ENCODE measurements at places on chromosomes 6 and 20.

DNA sequence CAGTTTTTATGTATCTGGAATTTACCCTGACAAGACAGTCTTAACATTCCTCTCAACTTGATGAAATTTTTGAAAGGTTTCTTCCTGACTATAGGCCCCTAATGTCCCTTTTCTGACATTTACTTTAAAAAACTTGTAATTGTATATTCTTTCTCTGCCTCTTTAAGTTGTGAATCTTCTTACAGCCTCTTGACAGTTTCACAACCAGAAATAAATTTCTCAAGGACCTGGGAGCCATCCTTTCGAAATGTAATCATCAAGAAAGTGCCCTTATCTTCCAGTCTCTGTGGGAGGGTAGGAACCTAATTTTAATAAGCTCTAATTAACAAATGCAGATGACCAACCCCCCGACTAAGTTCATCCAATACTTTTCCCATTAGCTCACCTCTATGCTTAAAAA, 403.6 kb upstream of the GJE1 start:
- no peak for DNase-seq

DNA sequence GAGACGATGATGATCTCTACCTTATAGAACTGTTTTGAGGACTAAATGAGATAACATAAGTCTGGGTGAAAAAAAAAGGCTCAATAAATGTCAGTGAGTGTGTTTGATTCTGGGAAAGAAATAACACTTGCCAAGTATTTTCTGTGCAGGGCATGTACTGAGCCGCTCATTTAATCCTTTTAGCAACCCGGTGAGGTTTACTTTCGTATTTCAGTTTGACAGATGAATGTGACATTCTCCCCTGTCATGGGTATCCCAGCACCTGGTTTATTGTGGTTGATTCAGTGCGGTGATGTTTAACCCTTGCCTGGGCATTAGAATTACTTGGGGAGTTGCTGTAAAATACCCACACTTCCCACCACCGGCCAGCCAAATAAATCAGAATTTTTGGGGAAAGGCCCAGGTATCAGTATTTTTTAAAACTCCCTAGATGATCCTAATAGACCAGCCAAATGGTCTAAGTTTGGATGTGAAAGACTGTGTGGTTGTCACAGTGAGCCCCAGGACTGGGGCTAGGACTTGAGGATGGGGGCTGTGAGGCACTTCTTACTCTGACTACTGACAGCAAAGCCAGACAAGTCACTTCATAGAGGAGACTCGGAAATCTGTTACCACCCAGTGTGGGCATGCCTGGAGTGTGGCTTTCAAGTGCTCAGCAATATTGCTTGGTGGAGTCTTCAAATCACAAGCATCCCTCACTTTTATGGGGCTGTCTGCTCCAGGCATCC, 100.2 kb upstream of the KCNG1 start:
- DNase-seq: no peak

DNA sequence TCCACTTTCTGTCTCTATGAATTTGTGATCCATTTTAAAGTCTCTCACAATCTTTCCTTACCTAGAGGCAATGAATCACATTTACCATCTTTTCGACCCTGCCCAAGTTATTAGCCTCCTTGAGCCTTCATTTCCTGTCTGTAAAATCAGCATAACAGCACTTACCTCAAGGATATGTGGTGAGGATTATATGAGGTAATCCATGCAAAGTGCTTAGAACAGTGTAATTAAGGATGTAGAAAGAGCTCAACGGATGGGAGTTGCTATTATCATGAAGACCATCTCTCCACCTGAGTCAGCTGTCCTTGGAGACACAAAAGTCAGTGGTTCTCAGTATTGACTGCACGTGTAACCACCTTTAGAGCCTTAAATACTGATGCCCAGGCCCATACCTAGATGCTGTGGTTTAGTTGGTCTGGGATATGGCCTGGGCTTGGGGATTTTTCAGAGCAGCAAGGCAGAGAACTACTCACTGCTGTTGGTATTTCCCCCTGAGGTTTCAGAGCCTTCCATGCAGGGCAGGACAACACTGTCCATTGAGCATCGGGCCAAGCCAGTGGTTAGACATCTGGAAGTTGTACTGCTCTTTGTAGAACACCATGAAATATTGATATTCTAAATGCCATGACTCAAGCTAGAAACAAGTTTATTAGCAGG, 55.8 kb downstream of the LYRM2 start:
- no peak for DNase-seq

DNA sequence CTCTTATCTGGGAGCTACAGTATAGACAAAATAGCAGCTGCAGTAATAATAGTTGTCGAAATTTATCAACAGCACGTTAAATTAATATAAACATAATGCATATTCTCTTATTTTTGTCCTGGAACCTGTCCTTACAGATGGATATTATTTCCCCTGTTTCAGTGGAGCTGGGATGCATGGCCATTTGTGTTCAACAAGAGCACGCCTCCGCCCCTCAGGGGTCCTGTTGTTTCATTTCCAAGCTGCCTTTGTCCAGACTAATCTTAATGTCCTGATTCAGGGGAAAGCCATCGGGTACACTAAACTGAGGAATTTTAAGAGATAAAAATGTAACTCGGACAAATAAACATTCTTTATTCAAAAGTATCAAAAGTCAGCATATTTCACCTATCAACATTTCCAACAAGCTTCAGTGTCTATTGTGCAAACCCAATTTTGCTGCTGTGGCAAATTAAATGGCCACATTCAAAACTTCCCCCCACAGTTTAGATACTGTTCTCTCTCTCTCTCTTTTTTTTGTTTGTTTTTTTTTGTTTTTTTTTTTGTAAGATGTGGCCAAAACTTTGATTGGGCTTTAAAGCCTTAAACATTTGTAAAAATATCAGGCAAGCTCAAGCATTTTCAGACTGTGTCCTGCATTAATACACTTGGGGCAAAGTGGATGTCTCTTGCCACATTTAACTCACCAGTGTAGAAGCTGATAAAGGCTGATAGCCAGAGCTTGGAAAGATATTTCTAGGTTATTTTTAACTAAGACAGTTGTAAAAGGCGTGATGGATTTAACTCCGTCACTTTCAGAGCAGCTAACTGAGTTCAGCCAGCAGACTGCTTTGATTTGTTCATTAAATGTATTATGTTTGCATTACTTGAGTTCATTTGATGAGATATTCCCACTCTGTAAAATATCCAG, 112.5 kb upstream of the QKI start:
- DNase-seq: no peak

GRCh38 chr6:146870760-146871159, 272.0 kb downstream of the ADGB start:
- DNase-seq: no peak

GRCh38 chr6:163709693-163710092, 295.2 kb downstream of the QKI start:
- DNase-seq: no peak

- no peak for DNase-seq
Measured at GRCh38 chr20:44646023-44646640, 5.4 kb downstream of the ADA start.

DNA sequence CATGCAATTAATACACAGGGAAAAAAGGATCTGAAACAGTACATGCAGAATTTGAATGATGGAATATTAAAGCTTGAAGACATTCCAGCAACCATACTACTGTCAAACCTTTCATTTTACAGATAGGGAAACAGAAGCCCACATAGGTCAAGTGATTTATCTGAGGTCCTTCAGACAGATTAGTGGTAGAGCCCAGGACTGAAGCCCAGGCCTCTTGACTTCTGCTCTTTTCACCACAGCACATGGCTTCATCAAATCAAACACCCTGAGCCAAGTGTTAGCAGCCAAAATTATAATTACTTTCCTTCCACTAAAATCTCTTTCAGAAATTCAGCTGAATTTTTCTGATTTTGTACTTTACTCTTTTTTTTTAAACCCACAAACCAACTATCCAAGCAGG, 435.6 kb upstream of the RUNX2 start:
- DNase-seq: no peak

GRCh38 chr6:77173472-77174074, 289.7 kb downstream of the HTR1B start:
- DNase-seq: no peak

DNA sequence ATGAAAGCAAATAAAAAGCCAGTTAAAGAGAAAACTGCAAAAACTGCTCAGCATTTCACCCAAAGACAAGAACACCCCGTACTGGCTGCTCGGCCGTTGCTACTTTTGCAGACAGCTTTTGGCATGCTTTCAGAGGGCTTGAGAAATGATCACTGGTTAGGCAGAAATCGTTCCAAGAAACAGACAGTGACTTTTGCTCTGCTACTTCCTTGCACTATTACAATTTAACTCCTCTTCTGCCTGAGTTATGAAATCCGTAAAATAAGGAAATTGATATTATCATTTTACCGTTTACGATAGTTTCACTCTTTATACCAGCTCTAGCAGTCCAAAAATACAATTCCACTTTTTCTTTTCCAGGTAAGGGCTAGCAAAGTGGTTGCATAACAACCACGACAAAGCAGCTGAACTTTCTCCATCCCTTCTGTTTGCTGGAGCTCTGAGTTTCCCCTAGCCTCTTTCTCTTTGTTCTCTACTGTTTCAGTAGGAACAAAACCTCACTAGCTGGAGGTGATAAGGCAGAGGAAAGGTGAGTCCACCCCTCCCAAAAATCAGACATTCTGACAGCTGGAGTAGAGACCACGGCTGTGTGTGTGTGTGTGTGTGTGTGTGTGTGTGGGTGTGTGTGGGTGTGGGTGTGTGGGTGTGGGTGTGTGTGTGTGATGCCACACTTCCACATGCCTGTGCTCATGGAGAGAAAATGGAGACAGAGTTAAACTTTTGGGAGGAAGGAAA, 191.8 kb upstream of the RREB1 start:
- DNase-seq: no peak

GRCh38 chr6:28742668-28743270, 181.0 kb downstream of the TRIM27 start:
- DNase-seq: no peak

GRCh38 chr6:139529420-139529819, 155.0 kb upstream of the CITED2 start:
- DNase-seq: no peak

DNA sequence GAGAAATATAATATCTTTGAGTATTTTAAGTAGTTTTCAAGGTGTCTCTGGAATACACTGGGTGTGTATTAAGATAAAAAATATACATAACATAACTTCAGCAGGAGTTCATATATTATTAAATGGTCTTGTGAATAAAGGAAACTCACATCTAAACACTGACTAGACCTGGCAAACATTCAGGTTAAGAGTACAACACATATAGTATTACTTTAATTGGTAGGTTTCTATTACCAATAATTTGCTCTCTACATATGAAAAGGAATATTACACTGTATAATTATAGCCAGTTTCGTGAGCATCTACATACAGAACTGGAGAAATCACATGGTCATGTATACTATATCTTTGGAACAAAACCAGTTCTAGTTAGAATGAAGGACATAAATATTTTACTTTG, 8.7 kb downstream of the NCOA5 start:
- no peak for DNase-seq

DNA sequence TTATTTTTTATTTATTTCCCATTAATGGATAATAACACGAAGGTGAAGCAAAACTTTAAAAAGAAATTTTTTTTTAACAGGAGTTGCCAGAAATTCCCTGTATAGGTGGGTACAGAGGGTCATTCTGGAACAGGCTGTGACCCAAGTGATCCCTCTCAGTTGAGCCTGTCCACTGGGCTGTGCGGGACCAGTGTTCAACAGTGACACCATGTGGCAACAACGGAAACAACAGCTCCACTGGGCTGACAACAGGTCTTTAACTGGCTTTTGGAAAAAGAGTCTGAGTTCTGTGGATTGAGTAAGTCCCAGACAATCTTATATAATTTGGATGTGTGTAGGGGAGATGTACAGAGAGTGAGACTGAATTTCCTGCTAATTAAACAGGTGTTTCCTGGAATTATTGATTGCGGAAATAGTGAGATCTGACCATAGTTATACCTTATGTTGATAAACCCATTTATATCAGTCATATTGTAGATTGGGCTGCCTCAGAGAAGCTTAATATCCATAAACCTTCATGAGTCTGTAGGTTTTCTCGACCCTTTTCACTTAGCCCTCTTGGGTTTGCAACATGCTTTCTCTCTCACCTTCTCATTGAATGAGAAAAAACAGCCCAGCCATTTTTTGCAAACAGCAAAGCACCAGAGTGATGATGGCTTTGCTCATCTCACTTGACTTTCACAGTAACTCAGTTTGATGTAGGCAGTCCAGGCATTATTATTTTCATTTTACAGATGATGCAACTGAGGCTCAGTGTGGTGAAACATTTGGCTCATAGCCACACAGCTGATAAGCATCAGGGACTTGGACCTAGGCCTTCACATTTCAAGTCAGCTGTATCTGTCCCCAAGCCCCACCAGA, 17.5 kb downstream of the KIAA1755 start:
- DNase-seq: no peak

- DNase-seq: peak; percentile 77
Measured at GRCh38 chr6:43770372-43771209, 580 bp downstream of the VEGFA start.

Measured in pancreas (tissue), 10 donors.